ENCODE measurements at places on chromosomes 16 and 17. TPM values are rescaled to one million over a fixed set of nuclear protein-coding genes. Genes with fewer than 3 reads are reported as not detected.

The PTX4 gene
- polyA plus RNA-seq: not detected

DNA sequence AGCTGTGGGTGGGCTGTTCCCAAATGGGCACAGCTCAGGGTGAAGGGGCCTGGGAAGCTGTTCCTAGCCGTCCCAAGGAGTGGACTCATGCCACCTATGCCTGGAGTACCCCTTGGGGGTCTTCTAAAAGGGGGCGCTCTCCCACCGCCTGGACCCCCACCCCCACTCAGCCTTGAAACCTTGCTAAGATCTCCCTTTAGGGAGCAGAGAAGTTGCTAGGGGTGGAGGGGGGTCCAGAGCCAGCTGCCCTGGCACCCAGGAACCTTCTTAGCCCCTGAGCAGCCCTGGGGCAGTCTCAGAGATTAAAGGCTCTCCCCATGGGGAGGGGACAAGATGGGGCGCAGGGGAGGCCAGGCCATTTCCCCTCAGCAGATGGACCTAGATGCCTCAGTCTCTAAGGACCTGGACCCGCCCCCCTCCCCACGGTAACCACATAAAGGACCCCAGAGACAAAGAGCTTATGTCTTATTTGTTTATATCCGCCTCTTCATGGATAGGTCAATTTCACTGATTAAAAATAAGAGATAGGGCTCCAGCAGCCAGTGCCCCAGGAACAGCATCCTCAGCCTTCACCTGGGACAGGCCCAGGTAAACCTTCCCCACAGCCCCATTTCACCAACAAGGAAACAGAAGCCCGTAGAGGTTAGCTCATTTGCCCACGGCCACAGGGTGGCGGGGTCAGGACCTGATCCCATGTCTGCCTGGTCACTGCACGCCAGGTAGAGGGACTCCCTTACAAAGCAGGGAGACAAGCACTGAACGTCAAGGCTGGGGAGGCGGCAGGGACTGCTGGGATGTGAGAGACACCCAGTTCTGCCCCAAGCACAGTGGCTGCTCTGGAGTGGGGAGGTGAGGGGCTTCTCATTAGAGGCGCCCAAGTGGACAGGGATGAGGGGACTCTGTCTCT lies 3.4 kb downstream of the MTSS2 start:
- DNase-seq: no peak

GRCh38 chr17:34131386-34131785 lies 123.7 kb upstream of the CCL2 start:
- no peak for DNase-seq

The C17orf113 gene
- 0.44 TPM for polyA plus RNA-seq

DNA sequence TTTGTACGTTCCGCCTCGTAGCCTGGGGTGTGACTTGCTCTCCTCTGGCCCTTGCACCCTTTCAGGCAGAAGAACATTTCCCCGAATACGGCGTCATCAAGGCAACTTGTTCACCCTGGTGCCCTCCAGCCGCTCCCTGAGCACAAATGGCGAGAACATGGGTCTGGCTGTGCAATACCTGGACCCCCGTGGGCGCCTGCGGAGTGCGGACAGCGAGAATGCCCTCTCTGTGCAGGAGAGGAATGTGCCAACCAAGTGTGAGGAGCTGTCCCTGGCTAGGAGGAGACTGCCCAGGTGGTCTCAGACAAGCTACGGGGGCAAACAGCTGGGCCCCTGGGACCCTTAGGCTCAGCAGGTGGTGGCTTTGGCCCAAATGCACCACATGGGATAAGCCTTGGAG lies 10.4 kb downstream of the LIMD2 start:
- no peak for DNase-seq

The RHBDL1 gene
- 4.1 TPM for polyA plus RNA-seq

The HAGHL gene
- 65.5 TPM for polyA plus RNA-seq

- no peak for DNase-seq
These were observed 215.1 kb downstream of the PRKCA start for GRCh38 chr17:66517336-66518009.

Measured in SK-N-SH (cell line).